ENCODE measurements at places on chromosomes 5 and 9. TPM values are rescaled to one million over a fixed set of nuclear protein-coding genes. Genes with fewer than 3 reads are reported as not detected.

Gene SHC3
- not detected for total RNA-seq

Gene SLC4A9
- total RNA-seq, result 0.35 TPM

Gene IL4
- not detected for total RNA-seq

- no peaks in the 10 kb centered on the region for H3K36me3 ChIP-seq
- no peaks in the 10 kb centered on the region for H3K27me3 ChIP-seq
- no peak overlapping the region for H3K4me3 ChIP-seq
- no peak for DNase-seq
These were observed 79.1 kb downstream of the ZNF618 start for GRCh38 chr9:113955076-113955752.

- no peak for DNase-seq
- no peaks in the 10 kb centered on the region for H3K27me3 ChIP-seq
- no peak overlapping the region for H3K27ac ChIP-seq
- H3K4me1 ChIP-seq, result no peaks in the 10 kb centered on the region
- H3K36me3 ChIP-seq, result no peaks in the 10 kb centered on the region
These were observed 97.1 kb upstream of the TAF11L2 start for GRCh38 chr5:17400724-17401469.

GRCh38 chr9:111481885-111482636 lies 2.1 kb downstream of the ECPAS start:
- H3K4me1 ChIP-seq, result peaks cover 40% of the 10 kb centered on the region
- no peaks in the 10 kb centered on the region for H3K27me3 ChIP-seq
- H3K4me3 ChIP-seq, result peak overlapping the region; percentile 82
- DNase-seq, result no peak
- peak overlapping the region; percentile 90 for H3K27ac ChIP-seq
- H3K36me3 ChIP-seq, result peaks cover 8% of the 10 kb centered on the region

- peaks cover 86% of the 10 kb centered on the region for H3K27me3 ChIP-seq
- peaks cover 32% of the 10 kb centered on the region for H3K4me1 ChIP-seq
- H3K4me3 ChIP-seq, result no peak overlapping the region
- H3K36me3 ChIP-seq, result peaks cover 4% of the 10 kb centered on the region
- no peak overlapping the region for H3K27ac ChIP-seq
- DNase-seq, result no peak
These were observed 203.3 kb downstream of the MEF2C start for GRCh38 chr5:88679638-88680037.

DNA sequence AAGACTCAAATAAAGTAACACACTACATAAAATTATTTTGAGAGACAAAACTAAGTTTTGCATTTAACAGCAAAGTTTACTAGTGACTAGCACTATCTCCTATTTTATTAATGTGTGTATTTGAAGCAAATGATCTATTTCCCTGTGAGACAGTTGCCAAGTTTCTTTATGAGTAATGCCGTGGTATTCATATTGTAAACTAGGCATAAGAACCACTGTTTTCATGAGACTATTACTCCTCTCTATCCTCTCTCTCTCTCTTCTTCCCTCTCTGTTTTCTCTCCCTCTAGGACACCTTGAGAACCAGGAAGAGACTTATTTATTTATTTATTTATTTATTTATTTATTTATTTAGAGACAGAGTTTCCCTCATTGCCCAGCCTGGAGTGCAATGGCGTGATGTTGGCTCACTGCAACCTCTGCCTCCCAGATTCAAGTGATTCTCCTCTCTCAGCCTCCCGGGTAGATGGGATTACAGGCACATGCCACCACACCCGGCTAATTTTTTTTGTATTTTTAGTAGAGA lies 61.1 kb downstream of the MLANA start:
- DNase-seq, result no peak
- no peak overlapping the region for H3K27ac ChIP-seq
- H3K36me3 ChIP-seq, result peaks cover 4% of the 10 kb centered on the region

- no peaks in the 10 kb centered on the region for H3K36me3 ChIP-seq
- H3K27me3 ChIP-seq, result no peaks in the 10 kb centered on the region
- H3K27ac ChIP-seq, result no peak overlapping the region
- H3K4me3 ChIP-seq, result no peak overlapping the region
- H3K4me1 ChIP-seq, result peaks cover 6% of the 10 kb centered on the region
These were observed 477.8 kb downstream of the CCDC171 start for GRCh38 chr9:16030528-16031185.

DNA sequence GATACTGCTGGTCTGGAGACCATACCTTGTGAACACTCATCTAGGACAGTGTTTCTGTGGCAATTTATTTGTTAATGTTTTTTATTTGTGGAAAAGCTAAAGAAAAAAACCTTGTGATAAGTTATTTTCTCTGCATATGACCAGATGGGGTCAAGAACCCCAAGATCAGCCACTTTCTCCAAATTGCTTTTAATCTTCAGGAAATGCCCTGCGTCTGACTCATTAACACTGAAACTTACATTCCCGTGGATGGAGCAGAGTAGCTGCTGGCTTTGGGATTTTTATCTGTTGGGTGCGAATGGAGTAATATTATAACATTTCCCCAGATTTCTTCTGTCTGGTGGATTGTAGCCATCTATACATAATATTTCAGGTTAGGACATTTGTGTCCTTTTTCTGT lies 444.5 kb downstream of the SH3GL2 start:
- H3K36me3 ChIP-seq, result no peaks in the 10 kb centered on the region
- no peaks in the 10 kb centered on the region for H3K27me3 ChIP-seq
- H3K27ac ChIP-seq, result no peak overlapping the region
- DNase-seq, result no peak
